ENCODE measurements at places on chromosomes 3 and 15.

DNA sequence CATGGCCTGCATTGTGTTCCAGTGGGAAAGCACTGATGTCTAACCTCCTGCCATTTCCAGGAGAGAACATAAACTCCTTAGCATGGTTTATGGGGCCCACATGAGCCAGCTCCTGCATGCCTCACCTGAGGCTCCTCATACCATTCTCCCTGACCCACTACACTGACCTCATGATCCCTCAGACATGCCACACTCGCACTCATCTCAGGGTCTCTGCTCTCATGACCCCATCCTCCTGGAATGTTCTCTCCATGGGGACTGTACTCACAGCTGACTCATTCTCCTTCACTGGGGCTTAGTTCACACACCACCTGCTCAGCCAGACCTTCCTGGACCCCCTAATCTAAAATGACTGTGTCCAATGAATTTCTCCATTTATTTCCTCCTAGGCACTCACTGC, 4.0 kb upstream of the LMCD1 start:
- DNase-seq, result no peak

DNA sequence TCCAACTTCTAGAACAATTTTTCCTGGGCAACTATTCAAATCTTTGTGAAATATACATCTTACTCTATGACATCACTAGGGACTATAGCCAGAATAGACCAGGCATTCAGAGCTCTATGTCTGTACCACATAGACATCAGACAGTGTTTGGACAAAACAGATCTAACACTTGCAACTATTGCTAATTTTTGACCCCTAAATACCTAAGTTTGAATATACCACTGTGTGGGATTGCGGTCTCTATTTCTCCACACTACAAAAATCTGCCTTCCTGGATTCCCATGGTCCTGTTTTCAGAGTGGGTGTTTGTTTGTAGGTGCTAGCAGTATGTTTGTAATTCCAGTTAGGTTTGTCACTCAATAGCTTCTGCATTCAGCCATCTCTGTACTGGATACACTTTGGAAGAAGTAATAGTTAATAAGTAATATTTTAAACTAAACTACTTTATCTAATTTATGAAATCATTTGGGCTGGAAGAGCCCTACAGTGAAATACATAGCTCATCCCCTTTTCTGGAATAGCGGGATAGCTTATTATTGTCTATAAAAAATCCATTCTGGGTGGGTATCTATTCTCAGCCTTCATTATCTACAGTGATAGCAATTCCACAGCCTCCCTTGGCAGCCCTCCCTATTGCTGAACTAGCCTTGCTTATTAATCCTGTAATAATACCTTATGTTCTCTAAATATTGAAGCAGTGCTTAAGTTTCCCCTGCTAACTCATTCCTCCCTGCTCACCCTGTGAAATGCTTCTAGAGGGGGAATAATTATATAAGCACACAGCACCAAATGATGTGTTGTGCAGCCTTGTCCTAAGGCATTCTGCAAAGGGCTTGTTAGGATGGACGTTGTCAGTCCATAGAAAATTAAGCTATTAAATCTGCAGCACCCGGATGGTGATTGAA, 49.4 kb downstream of the RBMS3 start:
- no peak for DNase-seq

DNA sequence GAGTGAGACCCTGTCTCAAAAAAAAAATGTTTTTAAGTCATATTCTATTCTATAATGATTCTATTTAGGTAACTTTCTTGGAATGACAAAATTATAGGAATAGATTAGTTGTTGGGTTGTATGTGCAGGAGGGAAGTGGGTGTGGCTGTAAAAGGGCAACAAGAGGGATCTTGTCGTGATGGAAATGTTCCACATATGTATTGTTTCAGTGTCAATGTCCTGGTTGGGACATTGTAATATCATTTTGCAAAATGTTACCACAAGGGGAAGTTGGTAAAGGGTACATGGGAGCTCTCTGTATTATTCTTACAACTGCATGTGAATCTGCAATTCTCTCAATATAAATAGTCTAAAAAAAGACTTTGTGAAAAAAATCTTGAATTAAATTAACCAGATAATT, 14.3 kb upstream of the ABHD5 start:
- DNase-seq, result no peak

DNA sequence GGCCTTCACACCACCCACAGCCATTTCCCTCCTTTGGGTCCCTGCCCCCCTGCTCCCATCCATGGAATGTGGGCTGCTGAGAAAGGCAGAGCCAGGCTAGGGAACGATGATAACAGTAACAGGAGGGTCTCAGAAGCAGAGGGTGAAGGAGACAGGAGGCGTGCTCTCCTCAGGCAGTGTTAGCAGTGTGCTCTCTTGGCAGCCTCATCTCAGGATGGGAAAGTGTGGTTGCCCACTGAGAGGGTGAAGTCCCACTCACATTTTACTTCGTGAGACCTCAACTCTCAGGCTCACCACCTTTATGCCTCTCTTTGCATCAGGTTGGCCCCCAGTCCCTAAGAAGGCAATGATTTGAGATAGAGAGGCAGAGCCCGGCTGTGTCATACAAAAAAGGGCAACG, 24.5 kb downstream of the TIGIT start:
- no peak for DNase-seq

DNA sequence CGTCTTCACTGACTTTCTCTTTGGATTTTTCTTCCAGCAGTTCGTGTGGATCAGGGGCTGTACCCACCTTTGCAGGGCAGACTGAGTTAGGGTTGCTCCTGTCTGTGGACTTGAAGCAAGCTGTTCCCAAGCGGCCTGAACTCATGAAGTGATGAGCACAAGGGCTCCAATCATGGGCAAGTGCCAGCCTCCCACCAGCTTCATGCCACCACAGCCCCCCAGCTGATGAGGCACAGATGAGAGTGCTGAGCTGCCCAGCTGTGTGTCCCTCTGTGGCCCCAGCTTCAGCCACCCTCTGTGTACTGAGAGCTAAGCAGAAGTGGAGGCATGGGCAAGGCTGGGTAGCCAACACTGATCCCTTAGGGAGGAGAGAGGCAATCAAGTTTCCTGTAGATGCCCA, 3.3 kb upstream of the PLCB2 start:
- no peak for DNase-seq

DNA sequence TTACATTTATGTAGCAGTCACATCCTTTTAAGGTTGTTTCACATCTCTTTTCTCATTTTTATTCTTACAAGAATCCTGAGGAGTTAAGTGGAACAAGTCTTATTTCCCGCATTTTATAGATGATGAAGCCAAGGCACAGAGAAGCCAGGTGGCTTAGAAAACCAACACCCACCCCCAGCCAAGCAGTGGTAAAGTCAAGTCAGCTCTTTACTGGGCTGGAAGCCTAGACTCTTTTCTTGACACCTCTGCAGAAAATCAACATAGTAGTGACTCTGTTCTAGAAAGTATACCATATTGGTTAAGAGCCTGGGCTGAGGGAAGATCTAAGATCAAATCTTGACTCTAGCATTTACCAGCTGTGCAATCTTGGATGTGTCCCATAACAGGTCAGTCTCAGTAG, 195.7 kb downstream of the KCNAB1 start:
- DNase-seq, result no peak

- DNase-seq, result no peak
Measured at GRCh38 chr15:61880084-61880483, 180.2 kb downstream of the VPS13C start.

DNA sequence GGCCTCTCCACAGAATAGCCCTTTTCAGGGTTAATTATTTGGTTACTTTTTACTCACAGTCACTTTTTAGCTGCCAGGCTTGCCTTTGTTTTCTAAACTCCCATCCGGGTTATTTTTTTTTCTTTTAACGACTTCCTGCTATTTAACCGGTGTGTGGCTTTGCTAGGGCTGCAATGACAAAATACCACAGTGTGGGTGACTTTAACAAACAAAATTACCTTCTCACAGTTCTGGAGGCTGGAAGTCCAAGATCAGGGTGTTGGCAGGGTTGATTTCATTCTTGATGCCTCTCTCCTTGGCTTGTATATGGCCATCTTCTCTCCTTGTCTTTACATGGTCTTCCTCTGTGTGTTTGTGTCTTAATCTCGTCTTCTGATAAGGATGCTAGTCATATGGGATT, 91.5 kb downstream of the IL1RAP start:
- DNase-seq, result no peak

Measured in SK-N-DZ (cell line).